ENCODE measurements at places on chromosomes 6 and 20.

- DNase-seq = no peak
Measured at GRCh38 chr6:87897013-87897412, 150.6 kb upstream of the SPACA1 start.

DNA sequence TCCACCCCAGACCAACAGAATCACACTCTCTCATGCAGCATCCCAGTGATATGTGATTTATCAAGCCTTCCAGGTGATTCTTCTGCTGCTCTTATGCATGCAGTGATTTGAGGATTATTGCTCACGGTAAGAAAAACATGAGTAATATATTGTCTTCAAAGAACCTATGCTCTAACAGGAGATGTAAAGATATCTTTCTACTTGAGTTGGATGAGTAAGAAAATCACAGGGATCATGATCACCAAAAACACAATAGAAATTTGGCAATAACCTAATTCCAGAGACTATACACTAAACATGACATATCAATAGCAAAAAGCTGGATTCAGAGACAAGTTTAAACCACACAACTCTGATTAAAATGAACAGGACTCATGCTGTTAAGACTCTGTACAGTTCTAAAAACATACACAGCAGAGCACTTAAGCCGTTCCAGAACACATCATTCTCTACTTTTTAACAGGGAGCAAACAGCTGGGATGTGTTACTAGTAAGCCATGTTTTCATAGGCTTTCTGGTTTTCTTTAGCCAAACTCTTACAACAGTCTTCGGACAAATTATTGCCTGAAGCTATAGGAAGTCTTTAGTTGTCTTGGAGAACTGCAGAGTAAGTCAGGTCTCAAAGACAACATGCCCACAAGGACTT lies 568.6 kb downstream of the HAO1 start:
- DNase-seq = no peak

DNA sequence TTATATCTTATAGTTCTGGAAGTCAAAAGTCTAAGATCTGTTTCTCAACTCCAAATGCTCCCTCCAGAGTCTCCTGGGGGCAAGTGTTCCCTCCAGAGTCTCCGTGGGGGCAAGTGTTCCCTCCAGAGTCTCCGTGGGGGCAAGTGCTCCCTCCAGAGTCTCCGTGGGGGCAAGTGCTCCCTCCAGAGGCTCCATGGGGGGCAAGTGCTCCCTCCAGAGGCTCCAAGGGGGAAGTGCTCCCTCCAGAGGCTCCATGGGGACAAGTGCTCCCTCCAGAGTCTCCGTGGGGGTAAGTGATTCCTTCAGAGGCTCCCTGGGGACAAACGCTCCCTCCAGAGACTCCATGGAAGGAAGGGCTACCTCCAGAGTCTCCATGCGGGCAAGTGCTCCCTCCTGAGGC lies 34.0 kb upstream of the THBS2 start:
- no peak for DNase-seq

DNA sequence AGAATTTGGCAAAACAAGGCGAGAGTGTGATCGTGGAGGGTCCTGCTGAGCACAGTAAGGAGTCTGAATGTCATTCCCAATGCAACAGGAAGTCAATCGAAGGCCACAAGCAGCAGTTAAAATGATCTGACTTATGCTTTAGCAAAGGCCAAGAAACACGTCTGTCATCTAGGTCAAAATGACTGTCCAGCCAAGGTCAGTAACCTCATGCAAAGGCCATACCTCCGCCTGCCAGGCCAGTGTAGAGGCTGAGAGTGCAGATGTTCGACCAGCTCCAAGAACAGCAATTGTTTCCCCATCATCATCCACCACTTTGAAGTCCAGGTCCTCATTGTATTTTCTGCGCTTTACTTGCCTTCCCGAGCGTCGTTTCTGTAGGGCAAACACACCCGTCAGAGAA lies 105.6 kb downstream of the CHD6 start:
- DNase-seq = no peak

GRCh38 chr6:81820422-81820821 lies 67.9 kb upstream of the TENT5A start:
- DNase-seq = no peak

- no peak for DNase-seq
Measured at GRCh38 chr6:139448051-139448649, 73.7 kb upstream of the CITED2 start.

DNA sequence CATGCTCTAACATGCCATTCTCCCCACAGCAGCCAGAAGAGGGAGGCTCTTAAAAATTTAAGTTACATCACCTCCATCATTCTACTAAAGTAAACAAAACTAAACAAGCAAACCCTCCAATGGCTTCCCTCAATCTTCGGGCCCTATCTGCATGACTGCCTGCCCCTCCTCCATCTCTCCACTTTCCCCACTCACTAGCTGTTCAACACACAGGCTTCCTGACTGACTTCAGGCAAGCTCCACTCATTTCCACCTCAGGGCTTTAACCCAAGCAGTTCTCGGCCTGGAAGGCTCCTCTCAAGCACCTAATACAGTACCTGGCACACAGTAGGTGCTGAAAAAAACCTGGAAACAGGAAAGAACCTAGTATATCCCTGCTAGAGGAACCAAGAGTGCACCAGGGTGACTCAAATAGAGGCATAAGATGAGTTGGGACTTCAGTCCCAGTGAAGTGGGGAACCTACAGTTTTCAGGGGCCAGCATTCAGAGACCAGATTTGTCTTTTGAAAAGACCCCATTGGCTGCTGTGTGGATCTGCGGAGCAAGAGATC lies 2.8 kb downstream of the AHCY start:
- no peak for DNase-seq

DNA sequence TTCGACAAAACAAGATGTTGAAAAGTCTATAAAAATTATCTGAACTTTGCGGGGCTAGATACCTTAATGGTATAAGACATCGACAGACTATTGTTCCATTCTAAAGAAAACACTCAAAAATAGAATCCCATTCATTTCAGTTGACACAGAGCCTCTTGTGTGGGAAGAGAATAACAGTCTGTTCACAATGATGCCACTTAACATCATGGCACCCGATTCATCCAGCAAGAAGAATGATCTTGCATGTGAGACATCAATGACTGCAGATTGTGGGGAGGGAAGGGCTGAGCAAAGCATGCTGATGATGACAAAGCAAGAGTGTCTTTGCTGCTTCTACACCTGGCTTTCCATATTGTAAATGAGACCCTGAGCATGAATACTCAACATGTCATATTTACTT lies 49.7 kb upstream of the ARMH2 start:
- DNase-seq = no peak

DNA sequence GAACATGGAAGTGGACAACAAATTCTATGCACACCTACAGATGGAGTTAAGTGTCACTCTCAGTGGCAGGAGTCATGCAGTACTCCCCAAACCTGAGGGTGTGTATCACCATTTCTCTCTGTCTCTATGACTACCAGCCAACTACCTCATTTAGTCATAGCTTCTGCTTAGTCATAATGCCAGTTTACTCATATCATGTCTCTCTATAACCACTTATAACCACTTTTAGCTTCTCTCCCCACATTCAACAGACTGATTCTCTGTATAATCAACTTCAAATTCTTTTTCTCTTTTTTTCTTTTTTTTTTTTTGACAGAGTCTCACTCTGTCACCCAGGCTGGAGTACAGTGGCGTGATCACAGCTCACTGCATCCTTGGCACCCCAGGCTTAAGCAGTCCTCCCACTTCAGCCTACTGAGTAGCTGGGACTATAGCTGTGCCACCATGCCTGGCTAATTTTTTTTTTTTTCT lies 13.8 kb upstream of the GTF3C6 start:
- DNase-seq = peak; percentile 31

Data from stimulated activated CD4-positive, alpha-beta T cell treated with anti-CD3 and anti-CD28 coated beads, Interleukin-15, amount 100 ng/mL, for 48 hours (primary cell).